ENCODE measurements at places on chromosomes 2 and 18.

DNA sequence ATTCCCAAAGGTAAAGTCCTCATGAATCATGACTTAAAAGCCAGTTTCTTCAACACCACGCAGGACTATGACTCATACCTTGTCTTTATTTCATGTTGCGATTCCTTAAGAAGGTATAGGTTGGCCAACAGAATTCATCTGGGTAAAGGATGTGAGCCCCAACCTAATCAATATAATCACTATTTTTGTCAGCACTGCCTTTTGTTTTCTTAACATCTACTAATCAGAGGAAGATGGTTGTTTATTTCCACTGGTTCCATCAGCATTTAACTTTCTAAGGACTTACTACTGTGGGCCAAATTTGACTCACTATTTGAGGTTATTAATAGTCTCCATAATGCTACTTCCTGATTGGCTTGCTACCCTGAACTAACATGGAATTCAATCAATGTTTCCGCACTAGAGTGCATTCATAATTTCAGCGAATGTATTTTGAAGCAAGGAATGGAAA is 78.6 kb downstream of the SCG2 start:
- no peak for DNase-seq

DNA sequence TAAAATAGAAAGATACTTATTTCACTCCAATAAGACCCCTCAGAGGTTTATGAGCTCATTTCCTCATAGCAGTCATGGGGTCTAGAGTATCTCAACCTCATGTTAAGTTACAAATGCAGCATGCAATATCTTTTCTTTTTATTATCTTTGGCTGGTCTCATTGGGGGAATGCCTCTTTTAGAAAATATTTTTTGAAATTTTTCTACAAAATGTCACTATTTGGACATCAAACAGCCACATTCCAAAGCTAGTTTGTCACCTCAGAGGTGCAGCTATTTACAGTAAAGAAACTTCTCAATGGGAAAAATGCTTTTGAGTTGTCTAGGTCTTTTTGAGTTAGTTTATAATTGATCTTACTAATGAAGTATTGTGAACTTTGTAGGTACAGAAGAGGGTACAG is 370.7 kb upstream of the LRATD1 start:
- DNase-seq = no peak

GRCh38 chr2:74379851-74380789 is at the start of gene DCTN1:
Gene DCTN1, minus strand, starts transcription at chr2:74380311. Its CDS starts 274 bp downstream, at chr2:74380037.
- DNase-seq = no peak

GRCh38 chr2:70088598-70089219 is 1.4 kb downstream of the PCBP1 start:
- no peak for DNase-seq

GRCh38 chr2:41720331-41721251 is 327.2 kb upstream of the PKDCC start:
- no peak for DNase-seq

- DNase-seq = no peak
These were observed 1.7 kb downstream of the L3MBTL4 start for GRCh38 chr18:6412933-6413472.

DNA sequence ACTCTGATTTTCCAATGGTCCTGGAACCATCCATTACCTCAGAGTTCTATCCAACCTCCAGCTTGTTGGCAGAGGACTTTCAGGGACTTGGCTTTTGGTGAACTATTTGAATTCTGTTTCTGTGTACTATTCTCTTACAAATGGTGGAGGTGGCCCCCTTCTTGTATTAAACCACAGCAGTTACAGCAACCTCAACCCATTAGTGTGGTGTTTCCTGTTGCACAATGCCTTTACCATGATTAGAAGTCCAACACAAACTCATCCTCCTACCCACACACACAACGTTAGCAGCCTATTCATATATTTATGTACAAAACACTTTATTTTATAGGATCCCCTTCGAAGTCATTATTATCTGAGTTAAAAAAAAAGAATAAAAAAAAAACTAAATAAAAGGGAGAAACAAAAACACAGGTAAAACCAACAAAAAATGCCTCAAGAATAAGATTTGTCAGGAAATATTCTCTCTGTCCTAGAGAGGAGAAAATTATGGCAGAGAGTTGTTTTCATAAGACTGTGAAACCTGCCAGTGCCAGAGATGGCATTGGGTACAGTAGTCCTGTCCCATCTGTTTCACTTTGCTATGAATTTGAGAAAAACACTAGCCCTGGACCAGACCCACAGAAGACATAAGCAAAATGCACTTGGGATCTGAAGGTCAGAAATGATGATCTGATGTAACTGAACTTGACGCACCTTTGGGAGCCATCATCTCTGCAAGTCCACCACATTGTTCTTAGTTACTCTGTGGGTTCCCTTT is 1896.0 kb upstream of the PIK3C3 start:
- no peak for DNase-seq

DNA sequence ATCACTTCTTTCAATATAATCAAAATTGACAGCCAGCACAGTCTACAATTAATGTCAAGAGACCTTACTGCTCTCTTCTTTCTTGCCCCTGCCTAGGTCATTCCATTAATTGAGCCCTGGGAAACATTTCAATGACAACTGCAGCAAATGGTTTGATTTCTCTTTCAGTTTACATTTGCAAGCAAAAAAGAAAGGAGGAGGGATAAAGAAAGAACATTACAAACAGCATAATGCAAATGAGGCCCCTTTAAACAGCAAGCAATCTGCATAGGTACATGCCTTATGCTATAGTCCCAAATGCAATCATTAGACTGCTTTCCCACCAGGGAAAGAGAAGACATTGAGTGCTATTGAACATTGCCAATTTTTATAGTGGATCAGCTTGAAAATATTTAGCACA is 655.0 kb upstream of the CDH2 start:
- DNase-seq = no peak

- DNase-seq = no peak
These were observed 109.7 kb downstream of the MSH2 start for GRCh38 chr2:47512581-47513083.

Measured in GM18507 (cell line).